ENCODE measurements at places on chromosomes 7 and 10. TPM values are rescaled to one million over a fixed set of nuclear protein-coding genes. Genes with fewer than 3 reads are reported as not detected.

Gene OPTN
- 36.3 TPM for total RNA-seq

Gene TRIM56
- 5.3 TPM for total RNA-seq

DNA sequence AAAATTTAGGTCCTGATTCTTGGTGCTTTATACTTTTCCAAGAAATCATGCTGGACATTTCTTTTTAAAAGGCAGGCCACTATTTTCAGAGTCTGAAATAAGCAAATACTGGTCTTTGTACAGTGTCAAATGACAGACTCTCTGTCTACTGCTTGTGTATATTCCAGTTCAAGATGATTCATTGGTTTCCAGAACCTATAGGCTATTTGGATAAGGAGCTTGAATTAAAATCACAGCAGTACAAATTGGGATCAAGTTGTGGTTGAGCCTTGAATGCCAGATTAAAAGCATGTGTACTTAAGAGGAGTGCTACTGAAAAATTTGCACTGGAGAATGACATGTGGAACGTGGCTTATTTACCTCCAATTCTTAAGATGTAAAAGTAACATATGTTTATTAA is 10.7 kb downstream of the KMT2E start:
- H3K36me3 ChIP-seq = no peaks in the 10 kb centered on the region
- H3K4me1 ChIP-seq = peaks cover 24% of the 10 kb centered on the region
- no peak for DNase-seq
- H3K27me3 ChIP-seq = no peaks in the 10 kb centered on the region
- H3K27ac ChIP-seq = no peak overlapping the region

GRCh38 chr7:120442838-120443237 is 169.9 kb downstream of the KCND2 start:
- no peaks in the 10 kb centered on the region for H3K36me3 ChIP-seq
- no peak for DNase-seq
- H3K4me3 ChIP-seq = no peak overlapping the region
- no peak overlapping the region for H3K27ac ChIP-seq
- no peaks in the 10 kb centered on the region for H3K27me3 ChIP-seq
- no peaks in the 10 kb centered on the region for H3K4me1 ChIP-seq

Gene HOXA2
- 1.1 TPM for total RNA-seq

Gene MPLKIP
- 25.0 TPM for total RNA-seq

Gene CUBN
- 8.8 TPM for total RNA-seq

DNA sequence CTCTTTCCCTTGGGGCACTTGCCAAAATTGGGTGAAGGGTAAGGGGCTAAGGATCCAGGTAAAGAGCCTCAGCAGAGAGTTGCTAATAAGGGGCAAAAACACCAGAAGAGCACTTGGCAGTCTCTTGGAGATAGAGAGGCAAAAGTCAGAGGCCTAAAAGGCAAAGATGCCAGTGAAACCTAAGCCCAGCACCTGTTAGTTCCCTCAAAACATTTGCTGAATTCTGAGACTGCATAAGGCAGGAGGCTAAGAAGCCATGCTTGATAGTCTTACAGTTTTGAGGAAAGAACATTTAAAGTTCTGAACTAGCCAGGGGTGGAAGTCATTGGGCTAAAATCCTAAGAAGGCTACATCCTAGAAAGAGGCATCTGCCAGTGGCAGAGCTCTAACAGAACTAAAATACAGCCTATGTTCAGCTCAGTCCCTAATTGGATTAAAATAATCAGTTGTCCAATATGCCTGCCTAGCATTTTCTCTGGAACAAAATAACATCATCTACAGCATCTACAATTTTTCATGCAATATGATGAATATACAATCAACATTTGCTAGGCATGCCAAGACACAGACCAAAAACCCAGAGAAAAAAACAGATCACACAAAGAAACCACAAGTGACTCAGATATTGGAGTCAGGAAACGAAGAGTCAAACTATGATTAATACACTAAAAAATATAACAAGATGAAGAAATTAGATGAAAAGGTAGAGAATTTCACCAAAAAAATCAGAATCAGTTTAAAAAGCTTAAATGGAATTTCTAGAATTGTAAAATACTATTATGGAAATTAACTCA is 7.7 kb downstream of the HTR7 start:
- peaks cover 3% of the 10 kb centered on the region for H3K27me3 ChIP-seq
- no peaks in the 10 kb centered on the region for H3K4me1 ChIP-seq
- H3K36me3 ChIP-seq = peaks cover 10% of the 10 kb centered on the region
- no peak for DNase-seq
- no peak overlapping the region for H3K4me3 ChIP-seq
- no peak overlapping the region for H3K27ac ChIP-seq

DNA sequence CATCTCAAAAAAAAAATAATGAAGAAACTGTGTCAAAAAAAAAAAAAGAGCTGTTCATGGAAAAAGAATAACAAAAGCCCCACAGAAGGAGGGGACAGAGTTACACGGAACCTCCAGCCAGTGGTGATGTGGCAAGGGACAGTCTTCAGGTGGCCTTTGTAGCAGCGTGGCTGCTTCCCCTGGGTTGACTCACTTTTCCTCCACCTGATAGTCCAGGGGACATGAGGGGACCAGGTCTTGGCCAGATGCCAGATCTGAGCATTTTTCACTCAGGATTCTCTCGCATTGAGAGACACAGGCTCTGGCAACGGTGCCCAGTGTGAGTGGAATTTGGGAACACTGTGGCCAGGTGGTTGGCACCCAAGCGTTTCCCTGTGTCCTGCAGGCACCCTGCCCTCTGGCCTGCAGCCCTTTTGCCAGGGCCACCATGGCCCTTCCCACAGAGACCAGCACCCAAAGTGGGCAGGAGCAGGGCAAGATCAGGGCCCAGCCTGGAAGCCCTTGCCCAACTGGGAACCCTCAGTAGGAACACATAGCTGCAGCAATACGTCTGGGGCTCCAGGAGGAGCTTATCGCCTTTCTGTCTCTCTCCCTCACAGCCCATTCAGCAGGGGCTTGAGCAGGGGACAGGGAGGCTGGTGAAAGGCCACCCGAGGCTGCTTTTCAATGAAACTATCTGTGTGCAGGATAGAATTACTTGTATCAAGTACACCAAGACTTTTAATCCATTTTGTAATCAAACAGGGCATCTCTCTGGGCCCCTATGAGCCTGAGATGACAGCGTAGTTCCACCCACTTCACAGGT is 159.1 kb downstream of the UBE2H start:
- H3K4me1 ChIP-seq = no peaks in the 10 kb centered on the region
- no peak overlapping the region for H3K4me3 ChIP-seq
- H3K27ac ChIP-seq = peak overlapping the region; percentile 24
- H3K36me3 ChIP-seq = peaks cover 6% of the 10 kb centered on the region
- no peak for DNase-seq
- H3K27me3 ChIP-seq = peaks cover 5% of the 10 kb centered on the region

GRCh38 chr7:6563936-6564770 is 12.9 kb upstream of the GRID2IP start:
- no peaks in the 10 kb centered on the region for H3K4me1 ChIP-seq
- H3K4me3 ChIP-seq = no peak overlapping the region
- H3K36me3 ChIP-seq = no peaks in the 10 kb centered on the region
- DNase-seq = no peak
- H3K27me3 ChIP-seq = peaks cover 4% of the 10 kb centered on the region
- H3K27ac ChIP-seq = no peak overlapping the region

GRCh38 chr10:23568996-23569395 is 130.1 kb downstream of the OTUD1 start:
- no peak for DNase-seq
- H3K36me3 ChIP-seq = no peaks in the 10 kb centered on the region
- no peaks in the 10 kb centered on the region for H3K4me1 ChIP-seq
- no peak overlapping the region for H3K4me3 ChIP-seq

Gene HTRA1
- 72.3 TPM for total RNA-seq

- peaks cover 7% of the 10 kb centered on the region for H3K27me3 ChIP-seq
- DNase-seq = no peak
- no peak overlapping the region for H3K27ac ChIP-seq
- peaks cover 28% of the 10 kb centered on the region for H3K4me1 ChIP-seq
- H3K4me3 ChIP-seq = peak overlapping the region; percentile 8
Measured at GRCh38 chr10:97718659-97719142, 5.2 kb downstream of the MARVELD1 start.
